ENCODE measurements at places on chromosomes 4 and X.

- DNase-seq, result no peak
These were observed 2.9 kb downstream of the TBC1D9 start for GRCh38 chr4:140753329-140753728.

- no peak for DNase-seq
These were observed 85.8 kb upstream of the PUDP start for GRCh38 chrX:7233580-7234406.

- peak; percentile 1 for DNase-seq
These were observed 220.7 kb downstream of the HS6ST2 start for GRCh38 chrX:132737743-132738142.

- no peak for DNase-seq
These were observed 27.9 kb downstream of the IQSEC2 start for GRCh38 chrX:53253293-53254020.

DNA sequence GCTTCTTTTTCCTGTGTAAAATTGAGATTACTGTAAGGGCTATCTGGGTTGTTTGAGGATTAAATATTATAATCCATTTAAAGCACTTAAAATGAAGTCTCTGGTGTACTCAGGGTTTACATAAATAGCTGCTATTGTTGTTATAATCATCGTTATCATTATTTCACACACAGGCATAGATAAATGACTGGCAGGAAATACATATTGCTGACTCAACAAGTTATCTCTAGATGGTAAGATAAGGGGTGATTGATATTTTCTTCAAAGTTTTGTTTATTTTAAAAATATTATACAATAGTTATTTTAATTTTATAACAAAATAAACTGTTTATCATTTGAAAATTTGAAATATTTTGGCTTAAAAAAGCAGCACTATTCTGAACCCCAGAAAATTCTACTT is 134.3 kb upstream of the DCAF12L2 start:
- DNase-seq, result no peak

- DNase-seq, result no peak
These were observed 27.5 kb upstream of the SULT1B1 start for GRCh38 chr4:69787879-69788278.

DNA sequence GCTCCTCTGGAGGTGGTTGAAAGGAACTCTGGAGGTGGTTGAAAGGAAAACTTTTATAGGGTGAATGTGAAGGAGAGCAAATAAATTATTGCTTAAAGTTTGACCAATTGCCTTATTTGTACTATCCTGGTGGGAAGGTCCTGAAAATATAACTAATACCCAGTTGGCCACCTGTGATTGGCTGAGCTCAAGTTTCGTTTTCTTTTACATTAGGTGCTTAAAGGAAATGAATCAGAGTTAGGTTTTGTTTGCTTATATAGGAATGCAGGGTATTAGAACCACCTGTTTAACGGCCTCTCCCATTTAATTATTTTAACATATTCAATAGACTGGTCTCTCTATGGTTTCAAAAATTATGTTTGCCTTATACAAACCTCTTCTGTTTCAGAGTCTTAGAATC is 497.6 kb downstream of the PRR32 start:
- no peak for DNase-seq

DNA sequence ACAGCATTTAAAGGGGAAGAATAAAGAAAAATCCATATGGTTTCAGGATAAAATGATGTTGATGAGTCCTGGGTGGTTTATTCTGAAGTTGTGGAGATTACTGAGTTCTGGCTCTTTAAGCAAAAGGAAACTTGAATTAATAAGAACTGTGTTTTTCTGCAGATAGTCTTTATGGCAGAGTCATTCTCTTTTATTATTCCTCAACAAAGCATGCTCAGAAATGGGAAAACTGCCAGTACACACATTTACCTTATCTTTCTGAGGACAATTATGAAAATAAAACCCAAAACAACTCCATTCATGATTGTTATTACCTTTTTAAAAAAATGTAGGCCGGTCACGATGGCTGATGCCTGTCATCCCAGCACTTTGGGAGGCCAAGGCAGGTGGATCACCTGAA is 58.5 kb downstream of the ADD1 start:
- no peak for DNase-seq

DNA sequence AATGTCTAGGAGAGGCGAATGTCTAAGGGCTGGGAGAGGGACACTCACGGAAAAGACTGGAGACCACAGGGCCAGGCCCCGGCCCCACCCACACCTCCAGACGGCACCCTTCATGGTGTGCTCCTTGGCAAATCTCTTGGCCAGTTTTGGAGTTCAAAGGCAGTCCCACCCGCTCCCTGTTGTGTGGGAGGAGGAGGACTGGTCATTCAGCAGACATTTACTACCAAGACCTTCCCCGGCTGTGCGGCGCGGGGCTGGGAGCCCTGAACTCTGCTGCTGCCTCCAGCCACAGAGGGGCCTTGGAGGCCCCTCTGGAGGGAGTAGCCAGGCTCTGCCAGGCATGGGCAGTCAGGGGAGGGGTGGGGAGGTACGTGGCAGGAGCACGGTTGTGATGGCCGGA is 8.7 kb upstream of the TBC1D14 start:
- DNase-seq, result no peak

DNA sequence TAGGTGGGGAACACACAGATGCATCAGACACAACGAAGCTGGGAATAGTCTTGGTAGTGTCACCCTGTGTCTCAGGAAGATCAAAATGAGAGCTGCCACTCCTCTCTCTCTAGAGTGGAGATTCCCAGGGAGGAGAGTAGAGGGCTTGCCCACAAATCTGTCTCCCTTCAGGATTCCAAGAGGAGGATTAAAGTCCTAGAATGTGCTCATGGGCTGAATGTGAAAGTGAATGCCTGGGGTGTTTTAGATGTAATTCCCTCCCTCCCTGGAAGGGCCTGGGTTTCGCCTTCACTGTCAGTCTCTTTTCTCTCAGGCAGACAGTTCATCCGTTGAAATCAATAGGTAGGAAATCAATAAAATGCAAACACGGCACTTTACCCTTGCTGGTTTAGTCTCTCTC is 282.6 kb upstream of the PPARGC1A start:
- no peak for DNase-seq

GRCh38 chr4:64520421-64520820 is 111.2 kb upstream of the TECRL start:
- DNase-seq, result no peak

GRCh38 chr4:21947791-21948346 is 703 bp downstream of the KCNIP4 start:
- no peak for DNase-seq

DNA sequence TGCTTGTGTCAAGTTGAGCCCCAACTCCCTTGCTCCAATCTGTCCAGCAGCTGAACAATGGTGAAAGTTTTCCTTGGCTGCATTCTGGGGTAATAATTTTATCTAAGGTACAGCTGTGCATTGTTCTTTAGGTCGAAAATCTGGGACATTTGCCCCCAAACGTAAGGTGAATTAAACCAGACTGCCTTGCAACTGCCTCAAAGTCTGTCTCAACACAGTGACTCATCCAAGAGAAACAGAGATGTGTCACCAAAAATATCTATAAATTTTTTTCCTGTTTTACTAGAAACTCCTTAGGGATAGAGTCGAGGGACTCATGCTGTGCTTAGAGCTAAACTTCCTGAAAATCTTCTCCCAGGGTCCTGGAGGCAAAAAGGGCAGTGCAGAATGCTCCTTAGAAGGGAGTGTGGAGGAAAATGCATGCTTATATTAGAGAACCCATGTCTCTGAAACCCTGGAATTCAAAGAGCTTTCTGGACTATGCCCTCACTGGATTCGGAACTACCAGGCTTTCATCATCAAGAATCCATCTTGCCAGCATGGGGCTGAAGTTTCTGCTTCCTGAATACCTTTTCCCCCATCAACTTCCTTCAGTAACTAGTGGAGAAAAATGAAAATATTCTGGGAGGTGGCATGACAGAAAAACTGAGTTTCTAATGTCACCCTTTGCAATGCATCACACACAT is 115.7 kb downstream of the PALLD start:
- no peak for DNase-seq

- no peak for DNase-seq
These were observed 279.6 kb upstream of the PITX2 start for GRCh38 chr4:110902500-110902899.

GRCh38 chr4:82842593-82842992 is 44.0 kb upstream of the SCD5 start:
- no peak for DNase-seq

GRCh38 chr4:168854350-168854921 is 155.6 kb downstream of the CBR4 start:
- DNase-seq, result no peak

DNA sequence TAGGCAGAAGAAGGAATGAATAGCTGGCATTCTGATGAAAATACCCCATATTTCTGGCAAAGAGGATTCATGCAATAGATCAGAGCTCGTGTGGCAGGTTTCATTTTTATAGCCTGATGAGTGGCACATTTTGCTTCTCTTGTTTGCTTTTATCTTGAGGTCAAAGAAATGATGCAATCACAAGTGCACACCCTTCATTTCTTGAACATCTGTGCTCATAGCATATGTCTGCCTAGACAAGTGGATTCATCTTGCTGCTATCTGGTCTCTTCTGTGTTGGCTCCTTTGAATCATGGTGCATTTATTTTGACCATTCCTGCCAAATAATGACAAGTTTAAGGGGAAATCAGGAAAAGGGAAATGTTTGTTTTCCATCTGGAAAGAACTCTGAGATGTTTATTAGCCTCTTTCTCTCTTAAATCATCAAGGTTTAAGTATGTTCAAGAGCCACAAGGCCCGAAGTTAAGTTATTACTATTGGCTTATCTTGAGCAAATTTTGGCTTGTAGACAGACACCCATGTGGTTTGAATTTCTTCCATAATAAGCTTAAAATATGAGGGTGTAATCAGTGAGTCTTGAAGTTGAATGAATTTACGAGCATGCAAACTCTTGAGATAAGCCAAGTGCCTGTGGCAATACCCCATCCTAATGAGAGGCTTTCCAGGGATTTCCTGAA is 59.3 kb upstream of the HS3ST1 start:
- DNase-seq, result no peak

GRCh38 chrX:135328421-135329005 is 19.2 kb downstream of the ETDC start:
- no peak for DNase-seq

GRCh38 chr4:70728091-70728490 is 6.3 kb downstream of the RUFY3 start:
- DNase-seq, result no peak

DNA sequence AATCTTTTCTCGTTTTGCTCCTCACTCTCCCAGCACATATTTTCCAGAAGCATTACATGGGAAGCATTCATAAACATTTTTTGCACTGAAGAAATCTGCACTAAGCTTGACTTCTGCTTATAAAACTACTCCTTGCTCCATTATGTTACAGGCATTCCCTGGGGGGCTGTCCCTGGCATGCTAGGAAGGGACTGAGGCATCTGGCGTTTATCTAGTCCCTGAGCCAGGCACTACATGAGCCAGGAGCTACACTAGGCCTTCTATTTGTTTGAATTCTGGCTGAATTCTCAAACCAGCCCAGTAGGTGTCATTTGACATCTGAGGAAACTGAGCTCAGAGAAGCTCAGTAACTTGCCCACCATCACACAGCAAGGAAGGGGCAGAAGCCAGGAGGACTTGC is 43.3 kb downstream of the NHSL2 start:
- DNase-seq, result no peak

DNA sequence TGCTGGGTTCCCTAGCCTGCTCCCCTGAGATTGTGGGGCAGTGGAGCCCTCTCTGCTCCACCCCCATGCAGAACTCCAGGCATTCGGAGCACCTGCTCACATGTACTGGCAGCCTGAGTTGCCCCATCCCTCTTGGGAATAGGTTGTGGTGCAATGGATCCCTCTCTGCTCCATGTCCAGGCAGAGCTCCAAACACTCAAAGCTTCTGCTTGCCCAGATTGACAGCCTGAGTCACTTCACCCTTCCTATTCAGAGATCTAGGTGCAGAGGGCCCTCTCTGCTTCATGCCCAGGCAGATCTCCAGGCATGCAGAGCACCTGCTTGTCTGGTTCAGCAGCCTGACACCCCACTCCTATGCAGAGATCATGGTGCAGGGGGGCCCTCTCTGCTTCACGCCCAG is 18.6 kb upstream of the TEX13B start:
- DNase-seq, result no peak

- no peak for DNase-seq
These were observed 14.0 kb downstream of the CHM start for GRCh38 chrX:86033385-86033784.

DNA sequence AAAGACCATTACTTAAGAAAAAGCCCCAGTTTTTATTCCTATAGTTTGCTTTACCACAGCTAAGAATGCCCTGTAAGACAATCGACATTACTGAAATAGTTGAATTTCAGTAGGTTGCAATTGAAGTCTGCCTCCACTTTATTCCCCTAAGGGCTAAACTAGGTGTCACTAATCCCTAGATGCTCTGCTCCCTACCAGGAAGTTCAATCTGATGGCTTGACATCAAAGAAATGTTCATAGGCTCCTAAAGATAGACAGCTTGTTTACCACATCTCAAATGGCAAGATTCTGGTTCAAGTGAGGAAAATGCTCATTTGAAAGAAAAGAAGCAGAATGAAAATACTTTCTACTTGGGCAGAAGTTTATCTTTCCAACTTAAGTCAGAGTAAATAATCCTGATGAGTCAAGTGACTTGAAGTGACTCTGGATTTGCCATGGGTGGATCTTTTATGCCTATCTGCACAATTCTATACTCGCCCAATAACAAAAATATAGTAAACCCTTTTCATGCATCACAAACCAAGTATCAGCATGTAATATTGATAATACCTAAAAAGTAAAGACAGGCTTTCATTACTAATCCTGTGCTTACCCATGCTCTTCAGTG is 117.2 kb downstream of the SH3RF1 start:
- no peak for DNase-seq

DNA sequence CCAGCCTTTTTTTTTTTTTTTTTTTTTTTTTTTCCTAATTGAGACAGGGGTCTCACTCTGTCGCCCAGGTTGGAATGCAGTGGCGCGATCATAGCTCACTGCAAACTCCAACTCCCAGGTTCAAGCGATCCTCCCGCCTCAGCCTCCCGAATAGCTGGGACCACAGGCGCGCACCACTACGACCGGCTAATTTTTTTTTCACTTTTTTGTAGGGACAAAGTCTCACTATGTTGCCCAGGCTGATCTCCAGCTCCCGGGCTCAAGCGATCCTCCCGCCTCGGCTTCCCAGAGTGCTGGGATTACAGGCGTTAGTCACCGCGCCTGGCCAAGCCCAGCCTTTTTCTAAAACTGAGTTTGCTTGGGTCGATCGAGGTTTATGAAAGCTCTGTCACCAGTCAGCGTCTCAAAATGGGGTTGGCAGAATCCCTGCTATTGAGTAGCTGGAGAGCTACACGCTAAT is 1.3 kb upstream of the OTUD5 start:
- no peak for DNase-seq

GRCh38 chrX:23012162-23012561 is 12.4 kb downstream of the DDX53 start:
- DNase-seq, result no peak

DNA sequence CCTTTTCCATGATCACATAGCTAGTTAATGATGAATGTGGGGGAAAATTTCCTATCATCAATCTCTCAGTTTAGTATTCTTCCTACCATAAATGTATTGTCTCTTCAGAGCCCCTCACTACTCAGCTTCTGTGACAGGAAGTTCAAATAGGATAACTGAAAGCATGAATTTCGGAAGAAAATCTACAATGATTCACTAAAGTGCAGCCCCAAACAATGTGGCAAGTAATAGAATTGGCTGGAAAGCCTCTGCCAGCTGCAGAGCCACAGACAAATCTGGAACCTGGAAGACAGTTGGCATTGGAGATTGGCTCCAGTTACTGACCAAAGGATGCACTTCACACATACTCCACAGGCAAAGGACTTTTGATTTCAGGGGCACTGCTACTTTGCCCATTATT is 35.2 kb downstream of the EGF start:
- DNase-seq, result no peak

Data from stimulated activated CD4-positive, alpha-beta T cell treated with anti-CD3 and anti-CD28 coated beads, TNF-alpha, amount 100 ng/mL, for 4 hours (primary cell).